ENCODE measurements at places on chromosomes 13 and 19.

DNA sequence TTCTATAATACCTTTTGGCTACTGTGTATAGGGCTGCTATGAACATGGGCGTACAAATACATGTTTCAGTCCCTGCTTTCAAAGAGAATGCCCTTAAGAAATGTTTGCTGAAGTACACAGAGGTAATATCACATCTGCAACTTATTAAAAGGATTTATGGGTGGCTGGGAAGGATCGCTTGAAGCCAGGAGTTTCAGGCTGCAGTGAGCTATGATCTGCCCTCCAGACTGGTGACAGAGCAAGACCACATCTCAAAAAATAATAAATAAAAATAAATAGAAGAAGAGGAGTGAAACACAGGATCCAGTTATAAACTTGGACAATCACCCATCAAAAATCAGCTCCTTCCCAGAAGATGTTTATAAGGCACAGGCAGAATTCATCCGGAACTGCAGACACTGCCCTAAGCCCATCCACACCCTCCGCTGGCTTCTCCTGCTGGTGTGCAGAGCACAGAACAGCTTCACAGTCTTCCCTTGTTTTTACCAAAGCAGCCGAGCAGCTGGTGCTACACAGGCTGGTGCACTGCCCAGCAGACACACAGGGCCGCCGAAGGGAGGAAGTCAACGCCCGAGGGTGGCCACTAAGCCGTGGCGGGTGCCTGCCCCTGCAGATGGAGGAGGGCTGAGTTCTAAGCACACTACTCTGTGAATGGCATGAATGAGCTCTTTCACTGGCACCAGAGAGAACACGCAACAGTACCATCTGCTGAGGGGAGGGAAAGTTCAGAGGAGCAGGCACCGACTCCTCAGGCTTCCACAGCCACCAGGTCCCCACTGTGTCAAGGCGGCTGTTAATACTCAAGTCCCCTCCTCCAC is 44.0 kb downstream of the BRD4 start:
- no peak for DNase-seq

- no peak for DNase-seq
These were observed 136.3 kb downstream of the CDK8 start for GRCh38 chr13:26390203-26390602.

GRCh38 chr13:101698400-101698799 is 245.9 kb downstream of the ITGBL1 start:
- no peak for DNase-seq

DNA sequence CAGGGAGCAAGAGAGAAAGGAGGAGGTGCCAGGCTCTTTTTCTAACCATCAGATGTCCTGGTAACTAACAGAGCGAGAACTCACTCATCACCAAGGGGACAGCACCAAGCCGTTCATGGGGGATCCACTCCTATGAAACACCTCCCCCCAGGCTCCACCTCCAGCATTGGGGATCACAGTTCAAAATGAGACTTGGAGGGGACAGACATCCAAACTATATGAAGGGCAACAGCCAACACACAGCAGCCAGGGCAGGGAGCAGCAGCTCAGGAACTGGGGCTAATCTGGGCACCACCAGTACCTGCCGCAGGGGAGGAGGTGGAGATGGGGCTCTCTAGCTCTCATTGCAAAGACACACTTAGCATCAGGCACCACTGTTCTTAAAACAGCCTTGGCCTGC is 34.3 kb upstream of the VSTM2B start:
- no peak for DNase-seq

GRCh38 chr19:51735759-51736449 is 12.1 kb upstream of the HAS1 start:
- no peak for DNase-seq

DNA sequence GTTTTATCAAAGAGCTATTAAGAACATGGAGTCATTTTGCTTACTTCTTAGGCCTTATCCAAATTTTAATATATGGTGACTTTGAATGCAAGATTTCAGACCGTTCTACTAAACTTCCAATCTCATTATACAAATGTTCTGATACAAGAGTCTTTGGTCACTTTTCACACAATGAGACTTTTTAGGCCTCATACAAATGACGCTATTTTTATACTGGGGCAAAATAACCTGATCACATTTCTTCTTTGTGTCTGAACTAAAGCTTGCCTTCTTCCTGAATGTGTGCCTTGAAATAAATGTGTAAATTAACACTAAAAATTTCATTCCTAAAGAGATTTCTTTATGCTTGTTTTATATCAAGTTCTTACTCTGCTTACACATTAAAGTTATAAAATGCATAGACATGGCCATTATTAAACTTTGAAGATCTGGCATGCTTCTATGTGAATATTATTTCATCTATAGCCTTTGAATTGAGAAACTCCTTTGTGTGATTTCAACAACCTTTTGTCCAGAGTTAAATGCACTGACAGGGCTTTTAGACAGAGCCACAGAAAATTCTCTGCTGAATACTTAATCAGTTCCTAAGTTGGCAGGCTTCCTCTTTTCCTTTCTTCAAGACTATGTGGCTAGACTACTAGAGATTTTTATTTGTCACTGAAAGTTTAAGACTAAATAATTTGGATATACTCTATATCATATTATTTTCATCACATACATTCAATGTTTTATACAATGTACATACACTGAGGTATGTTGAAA is 86.1 kb downstream of the EDNRB start:
- no peak for DNase-seq

DNA sequence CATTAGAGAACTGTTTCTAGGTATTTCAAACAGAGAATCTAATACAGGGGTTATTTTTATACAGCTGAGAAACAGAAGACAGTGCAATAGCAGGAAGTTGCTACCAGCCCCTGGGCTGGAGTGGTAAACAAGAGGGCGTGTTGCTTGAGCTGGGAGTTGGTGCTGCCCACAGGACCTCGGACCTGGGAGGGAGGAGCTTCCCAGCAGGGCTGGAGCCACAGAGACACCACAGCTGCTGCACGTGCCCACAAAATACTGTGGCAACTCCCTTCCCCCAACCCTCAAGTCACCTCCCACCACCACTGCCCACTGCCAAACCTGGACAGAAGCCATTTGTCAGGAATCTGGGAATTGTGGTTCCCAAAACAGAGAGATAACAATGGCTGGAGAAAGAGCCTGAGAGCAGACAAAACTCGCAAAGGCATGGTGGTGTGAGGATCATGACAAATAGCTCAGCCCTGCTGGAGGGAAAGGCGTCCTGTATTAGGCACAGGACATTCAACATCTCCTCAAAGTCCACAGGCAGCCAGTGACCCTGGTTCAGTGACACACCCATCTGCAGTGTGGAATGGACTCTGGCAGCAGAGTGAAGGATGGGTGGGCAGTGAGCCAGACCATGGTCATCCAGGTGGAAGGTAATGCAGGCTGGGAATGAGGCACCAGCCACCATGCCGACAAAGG is 57.2 kb downstream of the SPATA13 start:
- DNase-seq: no peak

GRCh38 chr19:43784241-43784980 is 3.6 kb upstream of the KCNN4 start:
- peak; percentile 19 for DNase-seq

GRCh38 chr19:51347209-51347928 is 5.4 kb upstream of the VSIG10L start:
- no peak for DNase-seq

DNA sequence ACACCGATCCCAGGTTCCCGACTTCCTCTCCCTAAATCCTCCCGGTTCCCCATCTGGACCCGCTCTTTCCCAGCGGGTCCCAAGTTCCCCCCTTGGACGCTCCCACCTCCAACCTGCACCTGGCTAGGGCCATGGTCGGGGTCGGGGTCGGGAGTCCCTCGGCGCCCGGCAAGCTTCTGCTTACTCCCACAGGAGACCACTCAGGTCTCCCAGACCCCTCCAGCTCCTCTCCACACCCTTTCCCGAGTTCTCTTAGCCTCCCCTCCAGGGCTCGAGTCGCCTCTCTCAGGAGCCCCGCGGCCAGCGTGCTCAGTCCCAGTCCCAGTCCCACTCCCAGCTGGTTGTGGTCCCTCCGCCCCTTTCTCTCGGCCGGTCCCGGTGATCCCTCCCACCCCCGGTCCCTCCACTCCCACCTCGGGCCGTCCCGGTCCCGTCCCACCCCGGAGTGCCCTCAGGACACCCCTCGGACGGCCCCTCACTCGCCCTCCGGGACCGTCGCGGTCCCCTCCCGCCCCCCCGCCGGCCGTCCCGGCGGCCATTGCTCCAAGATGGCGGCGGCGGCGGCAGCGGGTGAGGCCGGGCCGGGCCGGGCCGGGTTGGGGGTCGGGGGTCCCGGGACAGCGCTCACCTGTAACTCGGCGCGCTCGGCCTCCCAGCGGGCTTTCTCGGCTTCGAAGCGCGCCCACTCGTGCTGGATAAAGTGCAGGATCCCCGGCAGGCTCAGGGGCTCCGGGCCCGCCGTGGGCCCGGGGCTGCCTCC is at the start of gene FKRP:
FKRP (plus strand) TSS at position 537 of the 760 bp plus-strand sequence. CDS start 9,394 bp downstream, outside the sequence.
- DNase-seq: no peak

DNA sequence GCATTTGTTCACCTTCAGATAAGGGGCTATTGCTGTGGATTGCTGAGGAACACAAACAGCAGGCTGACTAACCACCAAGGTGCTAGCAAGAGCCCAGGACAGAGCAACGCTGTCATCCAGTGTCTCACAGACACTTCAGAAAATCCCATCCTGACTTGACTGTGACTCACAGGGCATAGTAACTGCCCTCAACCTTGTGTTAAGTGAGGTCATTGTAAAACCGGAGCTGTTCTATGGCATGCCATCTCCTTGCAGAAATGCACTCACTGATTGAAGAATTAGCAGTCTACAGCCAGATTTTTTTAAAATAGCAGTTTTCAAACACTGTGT is 51.1 kb downstream of the TNFRSF19 start:
- DNase-seq: no peak

DNA sequence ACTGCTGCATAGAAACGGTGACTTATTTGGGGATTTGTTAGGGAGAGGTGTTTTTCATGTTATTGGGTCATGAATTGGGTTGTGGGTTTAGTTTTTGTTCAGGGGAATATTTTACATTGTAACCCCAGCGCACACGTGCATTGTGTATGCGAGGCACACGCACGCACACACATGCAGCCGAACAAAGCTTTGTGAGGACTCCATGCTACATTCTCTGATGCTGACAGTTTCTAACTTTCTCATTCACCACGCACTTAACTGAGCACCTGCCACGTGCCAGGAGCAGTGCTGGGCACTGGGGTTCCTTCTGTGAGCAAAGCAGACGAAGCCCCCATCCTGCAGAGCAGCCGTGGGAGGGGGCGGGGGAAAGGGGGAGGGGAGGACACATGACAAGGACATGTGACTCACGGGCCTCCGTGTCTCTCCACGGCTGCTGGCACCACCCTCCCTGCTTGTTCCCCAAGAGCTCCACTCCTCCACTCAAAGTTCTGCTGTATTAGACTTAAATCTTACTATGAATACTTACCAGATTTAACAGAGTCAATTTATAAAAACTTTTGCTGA is 55.6 kb downstream of the SLC7A9 start:
- no peak for DNase-seq

- no peak for DNase-seq
These were observed 12.5 kb downstream of the SLC44A2 start for GRCh38 chr19:10637894-10638293.

DNA sequence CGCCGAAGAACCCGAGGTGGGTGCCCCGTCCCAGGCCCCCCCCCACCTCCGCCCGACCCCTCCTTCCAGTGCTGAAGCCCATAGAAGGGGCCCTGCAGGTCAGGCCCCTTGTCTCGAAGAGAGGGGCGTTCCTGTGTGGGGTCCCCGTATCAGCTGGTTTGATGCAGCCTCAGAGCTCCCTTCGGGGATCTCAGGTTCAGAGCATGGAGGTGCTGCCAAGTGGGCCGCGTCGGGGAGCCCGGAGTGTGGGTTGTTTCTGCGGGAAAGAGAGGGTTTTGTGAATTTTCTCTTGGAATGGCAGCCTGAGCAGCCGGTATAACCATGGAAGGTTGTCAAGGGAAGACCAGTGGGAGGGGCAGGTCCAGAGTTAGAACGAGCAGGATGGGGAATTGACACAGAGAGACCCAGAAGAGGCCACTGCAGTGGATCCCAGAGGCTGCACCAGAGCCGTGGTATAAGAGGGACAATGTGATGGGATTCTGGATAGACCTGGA is 384 bp downstream of the TRAPPC2B start:
- no peak for DNase-seq

DNA sequence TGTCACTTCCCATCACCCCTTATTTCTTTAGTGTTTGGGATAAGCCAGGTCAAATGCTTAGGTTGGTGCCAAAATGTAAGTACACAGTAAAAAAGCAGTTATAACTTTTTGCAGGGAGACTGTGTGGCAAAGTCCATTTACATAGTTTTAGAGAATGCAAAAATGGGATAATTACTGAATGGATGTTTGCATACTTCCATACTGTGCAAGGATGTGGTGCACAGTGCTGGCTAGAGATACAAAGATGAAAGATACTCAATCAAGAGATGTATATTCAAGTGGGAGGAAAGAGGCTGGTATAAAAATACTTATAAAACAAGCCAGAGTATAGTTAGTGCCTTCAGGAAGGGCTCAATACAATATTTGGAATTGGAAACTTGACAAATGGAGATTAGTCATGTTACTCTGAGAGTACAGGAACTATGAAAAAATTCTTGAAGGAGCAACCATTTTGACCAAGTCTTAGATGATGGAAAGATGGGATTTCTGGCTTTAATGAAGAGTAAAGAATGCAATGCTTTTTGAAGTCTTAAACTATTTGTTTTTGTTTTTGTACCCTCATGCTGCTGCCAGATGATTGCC is 8.0 kb downstream of the PDS5B start:
- no peak for DNase-seq

GRCh38 chr13:72634859-72635258 is 92.6 kb downstream of the MZT1 start:
- DNase-seq: no peak

DNA sequence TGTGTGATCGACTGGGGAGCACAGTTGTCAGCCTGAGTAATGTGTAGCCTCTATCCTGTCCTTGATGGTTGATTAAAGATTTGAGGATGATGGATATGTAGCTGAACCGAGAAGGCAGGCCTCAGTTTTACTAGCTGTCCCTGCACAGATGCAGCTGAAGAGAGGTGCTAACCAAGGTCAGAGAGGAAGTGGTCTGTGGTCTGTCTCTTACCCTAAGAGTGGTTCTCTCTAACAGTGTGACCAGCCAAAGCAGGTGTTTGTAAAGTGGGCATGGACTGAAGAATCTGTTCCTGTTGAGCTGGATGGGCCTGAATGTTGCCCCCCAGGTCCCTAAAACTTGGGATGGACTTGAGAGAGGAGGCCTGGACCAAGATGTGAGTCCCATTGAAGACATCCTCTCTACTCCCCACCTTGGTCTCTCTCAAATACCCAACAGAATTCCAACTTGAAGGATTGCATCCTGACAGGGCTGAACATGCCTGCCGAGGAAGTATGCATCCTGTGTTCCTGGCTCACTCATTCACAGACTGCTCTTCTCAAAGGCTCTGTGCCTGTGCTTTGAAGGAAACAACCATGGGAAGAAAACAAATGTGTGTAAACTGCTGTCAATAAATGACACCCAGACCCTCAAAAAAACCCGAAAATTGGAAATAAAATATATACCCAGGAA is 223.8 kb downstream of the MAB21L1 start:
- DNase-seq: no peak

- DNase-seq: peak; percentile 52
These were observed 2.3 kb upstream of the EML2 start for GRCh38 chr19:45641274-45642105.

GRCh38 chr19:33794683-33795369 is 1.8 kb upstream of the KCTD15 start:
- DNase-seq: no peak
